EH (cell line): ENCODE measurements at places on chromosomes 12 and 14.

DNA sequence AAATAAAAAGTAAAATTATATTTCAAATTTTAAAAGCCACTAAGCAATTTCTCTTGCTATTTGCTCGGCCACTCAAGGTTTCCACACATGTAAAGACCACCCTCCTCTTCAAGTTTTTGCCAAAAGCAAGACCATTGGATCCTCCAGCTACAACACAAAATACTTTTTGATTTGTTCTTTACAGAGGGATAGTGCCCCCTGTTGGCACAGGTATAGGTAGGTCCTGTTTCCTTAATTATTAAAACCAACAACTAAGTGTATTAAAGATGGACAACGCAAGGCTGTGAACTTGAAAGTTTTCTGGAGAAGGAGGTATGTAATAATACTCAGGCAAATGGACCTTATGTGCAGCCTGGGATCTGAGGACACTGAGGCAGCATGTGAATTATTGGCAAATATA is 23.8 kb downstream of the ATP6V1D start:
- peak; percentile 14 for DNase-seq

DNA sequence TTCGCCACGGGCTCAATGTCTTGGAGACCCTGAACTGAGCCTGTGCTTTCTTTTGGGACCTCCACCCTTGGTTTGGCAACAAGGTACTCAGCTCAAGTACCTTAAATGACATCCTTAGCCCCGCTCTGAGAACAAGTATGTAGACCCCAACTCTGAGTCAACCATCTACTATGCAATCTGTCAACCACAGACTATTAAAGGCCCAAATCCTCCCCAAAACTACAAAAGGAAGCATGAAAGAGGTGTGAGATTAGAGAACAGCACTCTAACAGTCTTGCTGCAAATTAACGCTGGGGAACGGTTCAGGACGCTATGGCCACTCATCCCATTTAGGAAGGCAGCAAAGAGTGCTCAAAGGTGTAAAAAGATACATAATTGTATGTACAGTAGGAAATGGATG is 52.1 kb downstream of the CCDC88C start:
- DNase-seq: no peak

- no peak for DNase-seq
These were observed 32.1 kb downstream of the HNRNPC start for GRCh38 chr14:21236948-21237797.

DNA sequence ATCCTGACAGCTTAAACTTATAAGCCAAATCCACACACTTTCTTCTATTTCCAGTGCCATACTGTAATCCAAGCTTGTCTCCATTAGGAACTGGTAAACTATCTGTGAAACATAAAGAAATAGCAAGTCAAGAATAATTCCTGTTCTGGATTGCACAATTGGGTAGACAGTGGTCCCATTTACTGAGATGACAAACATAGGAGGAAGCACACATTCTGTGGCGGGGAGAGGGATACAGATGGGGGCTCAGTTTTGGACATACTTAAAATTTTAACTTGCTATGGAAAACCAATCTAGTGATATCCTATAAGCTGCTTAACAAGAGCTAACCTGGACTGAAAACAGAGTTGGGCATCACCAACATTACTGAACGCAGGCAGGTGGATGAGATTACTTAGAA is 16.3 kb downstream of the MAP4K5 start:
- DNase-seq: no peak

DNA sequence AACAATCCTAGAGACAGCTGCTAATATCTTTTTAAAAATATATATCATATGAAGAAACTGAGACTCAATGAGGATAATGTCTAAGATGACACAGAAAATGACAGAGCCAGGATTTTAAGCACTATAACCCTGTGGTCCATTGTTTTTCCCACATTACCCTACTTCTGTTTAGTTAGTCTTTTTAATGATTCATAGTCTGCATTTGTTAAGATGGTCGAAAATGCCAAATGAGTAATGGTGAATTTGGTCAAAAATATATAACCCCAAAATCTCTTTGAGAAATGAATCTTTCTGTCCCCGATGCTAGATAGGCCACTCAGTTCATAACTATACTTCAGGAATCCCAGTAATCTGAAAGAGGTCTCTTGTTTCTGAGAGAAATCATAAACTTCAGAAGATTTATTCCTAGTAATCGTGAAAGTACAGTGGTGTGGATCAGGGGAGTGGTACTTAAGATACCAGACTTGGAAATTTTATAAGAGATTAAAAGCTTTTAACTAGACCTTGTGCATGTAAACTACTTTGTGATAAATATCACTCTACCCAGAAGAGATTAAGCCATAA is 10.8 kb downstream of the RTRAF start:
- peak; percentile 58 for DNase-seq

GRCh38 chr14:33709283-33709682 is 241.6 kb downstream of the EGLN3 start:
- no peak for DNase-seq
